ENCODE measurements at places on chromosomes 3 and 15. TPM values are rescaled to one million over a fixed set of nuclear protein-coding genes. Genes with fewer than 3 reads are reported as not detected.
A peak's percentile ranks its signal among the peaks of the same experiment; 100 is the strongest.

DNA sequence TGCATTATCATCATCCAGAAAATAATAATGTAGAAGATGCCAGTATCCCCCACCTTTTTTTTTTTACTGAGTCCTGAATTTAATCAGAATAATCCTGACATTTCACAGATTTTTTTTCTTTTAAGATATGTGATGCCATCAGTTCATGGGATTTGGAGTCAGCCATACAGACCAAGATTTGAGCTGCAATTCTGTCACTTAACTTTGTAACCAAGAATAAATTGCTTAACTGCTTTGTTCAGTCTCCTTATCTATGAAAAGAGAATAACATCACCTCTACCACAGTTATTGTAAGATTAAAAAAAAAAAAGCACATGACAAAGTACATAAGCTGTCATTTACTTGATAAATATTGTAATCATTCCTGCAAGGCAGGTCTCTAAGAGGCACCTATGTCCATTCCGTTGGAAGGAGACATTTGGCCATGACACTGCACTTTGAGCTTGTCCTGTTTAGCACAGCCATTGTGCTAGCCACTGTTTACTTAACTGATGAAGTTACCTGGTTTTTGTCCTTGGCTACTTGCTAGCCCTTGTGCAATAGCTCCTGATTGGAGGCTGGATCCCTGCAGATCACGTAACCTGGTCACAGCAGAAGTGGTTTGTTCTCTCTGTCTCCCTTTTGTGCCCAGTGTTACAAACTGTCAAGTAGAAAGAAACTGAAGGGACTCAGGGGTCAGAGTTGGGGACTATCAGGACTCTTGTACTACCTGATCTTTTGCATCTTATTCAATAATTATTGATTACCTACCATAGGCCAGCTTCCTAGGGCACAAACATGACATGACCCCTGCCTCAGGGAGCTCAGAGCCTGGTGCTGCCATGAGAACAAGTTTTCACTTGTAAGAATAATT lies 306.0 kb downstream of the WDR72 start:
- DNase-seq = peak; percentile 70
- H3K4me3 ChIP-seq = no peak overlapping the region
- H3K27ac ChIP-seq = no peak overlapping the region
- H3K27me3 ChIP-seq = no peaks in the 10 kb centered on the region
- no peaks in the 10 kb centered on the region for H3K36me3 ChIP-seq

DNA sequence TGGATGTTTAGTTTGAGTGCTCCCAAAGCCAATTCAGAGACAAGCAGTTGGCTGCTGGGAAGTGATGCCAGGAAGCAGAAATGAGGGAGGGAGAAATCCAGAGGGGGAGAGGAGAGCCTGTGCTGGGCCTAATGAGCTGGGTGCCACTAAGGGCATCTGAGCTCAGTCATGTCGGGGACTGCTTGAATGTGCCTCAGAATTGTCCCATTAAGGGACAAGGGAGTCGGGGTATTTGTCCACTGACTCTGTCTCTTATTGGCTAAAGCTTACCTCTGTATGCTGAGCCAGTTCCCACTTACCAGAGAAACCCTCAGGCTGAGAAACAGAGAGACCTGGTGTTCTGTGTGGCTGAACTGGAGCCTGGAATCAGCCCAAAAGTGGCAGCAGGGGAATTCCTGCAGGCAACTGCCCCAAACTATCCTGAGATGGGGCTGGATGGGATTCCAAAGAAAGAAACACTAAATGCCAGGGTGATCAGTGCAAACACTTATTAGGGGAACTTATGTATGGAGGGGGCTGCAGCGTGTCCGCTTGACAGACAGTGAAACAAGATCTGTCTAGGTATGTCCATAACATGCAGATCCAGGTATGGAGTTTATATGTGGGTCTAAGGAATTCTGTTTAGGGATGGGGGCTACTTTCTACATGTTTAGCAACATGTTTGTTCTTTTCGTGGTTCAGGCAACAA lies 48.6 kb downstream of the NR1D2 start:
- no peaks in the 10 kb centered on the region for H3K27me3 ChIP-seq
- H3K4me1 ChIP-seq = peaks cover 30% of the 10 kb centered on the region
- peak overlapping the region; percentile 47 for H3K27ac ChIP-seq
- no peak for DNase-seq

DNA sequence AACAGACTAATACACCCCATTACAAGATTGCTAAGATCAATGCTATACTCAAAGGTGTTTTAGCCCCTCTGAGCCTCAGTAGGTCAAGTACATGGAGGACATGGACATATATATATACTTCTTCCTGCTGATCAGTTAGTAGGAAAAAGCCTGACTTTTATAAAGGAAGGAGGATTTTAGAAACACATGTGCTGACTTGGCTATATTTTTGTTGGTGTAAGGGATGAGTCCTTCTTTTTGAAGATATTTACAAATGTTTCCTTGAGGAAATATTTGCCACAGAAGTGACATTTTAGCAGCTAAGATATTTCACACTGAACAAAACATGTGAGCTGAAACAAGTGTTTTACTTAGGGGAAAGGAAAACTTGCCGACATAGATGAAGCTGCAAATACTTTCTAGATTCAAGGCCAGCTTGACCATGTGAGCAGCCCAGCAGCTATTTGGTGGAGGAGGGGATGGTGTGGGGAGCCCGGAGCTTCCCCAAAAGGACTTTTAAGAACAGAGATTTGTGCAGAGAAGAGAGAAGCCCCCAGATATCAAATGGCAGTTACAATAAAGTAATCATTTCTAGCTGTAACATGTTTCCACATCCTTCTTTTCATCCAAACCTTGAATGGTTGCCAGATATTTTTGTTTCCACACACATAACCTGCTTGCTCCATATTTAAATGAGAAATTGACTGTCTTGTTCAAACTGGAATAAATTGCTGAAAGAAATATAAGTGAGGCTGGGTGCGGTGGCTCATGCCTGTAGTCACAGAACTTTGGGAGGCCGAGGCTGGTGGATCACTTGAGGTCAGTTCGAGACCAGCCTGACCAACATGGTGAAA lies 111.7 kb upstream of the NR2F2 start:
- H3K27me3 ChIP-seq = no peaks in the 10 kb centered on the region
- no peak overlapping the region for H3K4me3 ChIP-seq
- no peak for DNase-seq
- H3K27ac ChIP-seq = no peak overlapping the region

Gene CYP1A2
- not detected for total RNA-seq

- no peak overlapping the region for H3K27ac ChIP-seq
- no peak overlapping the region for H3K4me3 ChIP-seq
These were observed 633.7 kb upstream of the SUCLG2 start for GRCh38 chr3:68288085-68288484.

GRCh38 chr15:38205526-38206272 lies 46.9 kb upstream of the SPRED1 start:
- DNase-seq = no peak
- no peak overlapping the region for H3K27ac ChIP-seq
- no peaks in the 10 kb centered on the region for H3K27me3 ChIP-seq
- no peak overlapping the region for H3K4me3 ChIP-seq
- H3K36me3 ChIP-seq = no peaks in the 10 kb centered on the region
- H3K4me1 ChIP-seq = peaks cover 8% of the 10 kb centered on the region
